Ovary (tissue), 10 donors: ENCODE measurements at places on chromosomes 16 and 17.

DNA sequence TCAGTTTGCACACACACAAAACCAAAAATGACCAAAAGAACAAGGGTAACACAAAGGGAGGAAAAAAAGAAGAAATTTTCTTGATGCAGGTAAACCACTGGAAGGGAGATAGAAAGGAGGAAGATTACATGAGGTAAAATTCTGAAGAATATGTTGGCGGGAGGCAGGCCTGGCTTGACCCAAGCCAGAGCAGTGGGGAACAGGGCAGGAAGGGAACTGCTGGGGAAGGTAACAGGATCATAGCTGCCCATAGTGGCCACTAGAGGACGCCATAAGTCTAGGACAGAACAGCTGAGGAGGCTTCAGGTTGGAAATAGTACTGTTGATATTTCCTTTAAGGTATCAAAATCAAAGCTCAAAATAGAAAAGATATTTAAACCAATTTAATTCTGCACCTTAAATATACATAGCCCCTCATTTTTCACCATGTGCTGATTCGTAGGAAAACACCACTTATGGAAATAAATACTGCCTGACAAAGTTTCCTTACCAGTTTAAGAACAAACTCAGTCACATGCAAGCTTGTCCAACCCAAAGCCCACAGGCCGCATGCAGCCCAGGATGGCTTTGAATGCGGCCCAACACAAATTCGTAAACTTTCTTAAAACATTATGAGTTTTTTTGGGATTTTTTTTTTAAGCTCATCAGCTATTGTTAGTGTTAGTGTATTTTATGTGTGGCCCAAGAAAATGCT lies 15.5 kb downstream of the VPS35 start:
- no peak for DNase-seq
- no peak overlapping the region for H3K27ac ChIP-seq
- no peak overlapping the region for H3K4me3 ChIP-seq

DNA sequence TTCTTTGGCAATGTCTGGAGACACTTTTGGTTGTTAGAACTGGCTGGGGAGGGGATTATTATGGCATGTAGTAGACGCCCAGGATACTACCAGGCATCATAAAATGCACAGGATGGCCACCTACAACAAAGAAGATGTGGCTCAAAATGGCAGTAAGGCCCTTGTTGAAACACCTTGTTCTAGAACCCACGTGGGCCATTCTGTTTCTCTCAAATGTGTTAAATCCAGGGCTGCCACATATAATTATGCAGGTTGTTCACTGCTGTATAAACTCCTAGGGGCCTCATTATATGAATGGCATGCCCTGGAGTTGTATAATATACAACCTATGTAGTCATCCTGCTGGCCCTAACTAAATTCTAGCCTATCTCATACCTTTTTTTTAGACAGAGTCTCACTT lies 123.5 kb upstream of the HAS3 start:
- H3K4me3 ChIP-seq, result no peak overlapping the region
- H3K27ac ChIP-seq, result no peak overlapping the region
- no peak for DNase-seq
- no peaks in the 10 kb centered on the region for H3K27me3 ChIP-seq
- no peaks in the 10 kb centered on the region for H3K36me3 ChIP-seq

DNA sequence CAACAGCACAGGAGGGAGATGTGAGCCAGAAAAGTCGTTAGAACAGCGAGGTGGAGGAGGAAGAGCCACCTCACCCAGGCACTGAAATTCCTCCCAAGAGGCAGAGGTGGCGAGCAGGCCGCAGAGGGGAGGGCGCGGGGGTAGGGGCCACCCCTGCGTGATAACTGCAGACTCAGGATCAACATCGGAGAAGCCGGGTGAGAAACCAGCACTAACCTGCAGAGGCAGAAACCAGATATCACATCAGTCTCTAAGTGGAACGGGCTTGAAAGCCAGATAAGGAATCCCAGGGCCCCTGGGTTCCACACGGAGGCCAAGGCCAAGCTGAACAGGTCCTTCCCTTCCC lies 39.4 kb upstream of the ZC3H18 start:
- no peaks in the 10 kb centered on the region for H3K27me3 ChIP-seq
- peaks cover 22% of the 10 kb centered on the region for H3K4me1 ChIP-seq
- no peaks in the 10 kb centered on the region for H3K36me3 ChIP-seq
- H3K27ac ChIP-seq, result peak overlapping the region; percentile 41
- no peak for DNase-seq

- no peak overlapping the region for H3K27ac ChIP-seq
- H3K36me3 ChIP-seq, result no peaks in the 10 kb centered on the region
- H3K4me1 ChIP-seq, result no peaks in the 10 kb centered on the region
Observed at GRCh38 chr16:6690741-6691140, 641.9 kb upstream of the RBFOX1 start.

GRCh38 chr16:12538667-12539091 lies 265.0 kb downstream of the CPPED1 start:
- H3K4me1 ChIP-seq, result no peaks in the 10 kb centered on the region
- H3K27ac ChIP-seq, result no peak overlapping the region
- DNase-seq, result no peak
- H3K4me3 ChIP-seq, result no peak overlapping the region

DNA sequence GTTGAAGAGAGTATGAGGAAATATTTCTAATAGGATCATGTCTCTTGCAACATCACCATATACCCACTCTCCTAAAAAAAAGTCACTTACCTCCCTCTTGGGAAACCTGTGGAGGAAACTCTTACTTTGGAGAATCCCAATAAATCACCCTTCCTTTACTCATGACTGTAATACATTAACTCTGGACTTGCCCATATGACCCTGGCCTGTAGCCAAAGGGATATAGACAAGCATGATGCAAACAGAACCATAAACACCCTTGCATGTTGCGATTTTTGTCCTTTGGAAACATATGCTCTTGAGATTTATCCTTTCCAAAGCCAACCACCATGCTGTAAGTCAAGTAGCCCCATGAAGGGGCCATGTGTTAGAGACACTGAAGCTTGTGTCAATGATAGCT lies 19.5 kb downstream of the CDH11 start:
- no peak for DNase-seq
- peaks cover 17% of the 10 kb centered on the region for H3K4me1 ChIP-seq
- H3K4me3 ChIP-seq, result no peak overlapping the region
- H3K27me3 ChIP-seq, result no peaks in the 10 kb centered on the region
- H3K27ac ChIP-seq, result no peak overlapping the region
- no peaks in the 10 kb centered on the region for H3K36me3 ChIP-seq

GRCh38 chr16:82091241-82091640 lies 56.2 kb downstream of the HSD17B2 start:
- no peaks in the 10 kb centered on the region for H3K27me3 ChIP-seq
- no peaks in the 10 kb centered on the region for H3K36me3 ChIP-seq
- no peak for DNase-seq
- no peak overlapping the region for H3K4me3 ChIP-seq
- no peaks in the 10 kb centered on the region for H3K4me1 ChIP-seq
